Right renal cortex interstitium (tissue), 3 donors: ENCODE measurements at places on chromosomes 12 and 14.

- no peak for DNase-seq
These were observed 82.2 kb downstream of the PTPRO start for GRCh38 chr12:15404485-15404884.

DNA sequence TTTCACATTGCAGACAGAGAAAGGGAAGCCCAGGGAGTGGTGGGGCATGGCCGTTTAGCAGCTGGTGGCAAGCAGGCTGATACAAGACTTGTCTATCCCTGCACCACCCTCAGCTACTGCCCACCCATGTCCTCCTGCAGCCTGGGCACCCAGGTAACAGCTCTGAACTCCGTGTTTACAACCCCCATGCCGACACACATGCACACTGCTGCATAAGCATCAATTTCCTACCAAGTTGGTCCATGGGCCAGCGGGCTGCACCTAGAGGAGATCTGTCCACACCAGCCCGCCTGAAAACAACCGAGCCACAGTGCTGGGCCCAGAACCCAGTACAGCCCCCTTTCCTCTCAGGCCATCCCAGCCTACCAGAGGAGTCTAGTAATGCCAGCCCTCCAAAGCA lies 75.9 kb upstream of the C14orf180 start:
- DNase-seq: no peak

DNA sequence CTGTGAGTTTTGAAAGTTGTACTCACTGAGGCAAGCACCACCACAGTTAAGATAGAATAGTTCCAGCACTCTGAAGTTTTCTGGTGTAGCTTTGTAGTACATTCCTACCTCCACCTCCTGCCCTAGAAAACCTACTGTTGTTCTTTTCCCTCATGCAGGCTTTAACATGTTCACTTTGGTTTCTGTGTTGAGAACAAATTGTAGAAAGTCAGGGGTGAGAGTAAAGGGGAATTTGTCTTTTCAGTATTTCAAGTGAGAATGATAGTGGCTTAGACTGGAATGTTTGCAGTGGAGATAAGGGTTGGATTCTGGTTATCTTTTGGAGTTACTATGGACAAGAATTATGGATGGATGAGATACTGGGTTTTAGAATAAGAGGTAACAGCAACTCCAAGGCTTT lies 67.2 kb downstream of the AEBP2 start:
- DNase-seq: no peak

DNA sequence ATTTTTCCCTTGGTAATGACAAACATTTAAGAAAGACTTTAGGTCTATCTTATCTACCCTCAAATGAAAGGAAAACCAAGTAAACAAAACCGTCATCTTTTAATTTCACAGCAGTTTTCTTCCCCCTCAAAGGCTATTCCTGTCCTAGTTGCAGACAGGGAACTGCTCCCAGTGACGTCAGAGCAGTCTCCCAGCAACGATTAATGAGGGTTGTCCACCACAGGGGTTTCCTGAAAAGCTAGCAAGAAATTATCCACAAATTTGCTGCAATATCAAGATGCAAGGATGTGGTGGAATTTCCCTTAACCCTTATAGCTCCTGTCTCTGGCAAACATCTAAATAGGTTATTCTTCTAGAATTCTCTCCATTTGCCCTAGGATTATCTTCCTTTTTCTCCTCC lies 89.1 kb upstream of the STAC3 start:
- no peak for DNase-seq
